ENCODE measurements at places on chromosomes 12 and 14.

GRCh38 chr12:131333621-131334440 lies 377.1 kb upstream of the SFSWAP start:
- no peak for DNase-seq

DNA sequence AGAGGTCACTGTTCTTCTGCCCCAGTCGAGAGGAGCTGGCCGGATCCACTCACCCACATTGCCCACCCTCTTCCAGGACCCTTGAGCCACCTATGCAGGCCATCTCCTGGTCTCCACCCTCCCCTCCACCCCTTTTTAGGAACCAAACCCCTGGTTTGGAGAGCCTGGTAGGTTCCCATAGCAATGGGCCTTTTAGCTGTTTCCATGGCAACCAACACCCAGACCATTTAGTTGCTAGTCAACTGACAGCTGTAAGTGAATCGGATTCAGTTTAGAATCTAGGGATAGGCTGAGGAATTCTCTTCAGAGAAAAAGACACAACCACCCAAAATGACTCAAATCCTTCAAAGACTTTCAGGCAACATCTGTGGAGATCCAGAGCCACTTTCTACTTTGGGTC lies 16.5 kb downstream of the NPC2 start:
- DNase-seq, result no peak

DNA sequence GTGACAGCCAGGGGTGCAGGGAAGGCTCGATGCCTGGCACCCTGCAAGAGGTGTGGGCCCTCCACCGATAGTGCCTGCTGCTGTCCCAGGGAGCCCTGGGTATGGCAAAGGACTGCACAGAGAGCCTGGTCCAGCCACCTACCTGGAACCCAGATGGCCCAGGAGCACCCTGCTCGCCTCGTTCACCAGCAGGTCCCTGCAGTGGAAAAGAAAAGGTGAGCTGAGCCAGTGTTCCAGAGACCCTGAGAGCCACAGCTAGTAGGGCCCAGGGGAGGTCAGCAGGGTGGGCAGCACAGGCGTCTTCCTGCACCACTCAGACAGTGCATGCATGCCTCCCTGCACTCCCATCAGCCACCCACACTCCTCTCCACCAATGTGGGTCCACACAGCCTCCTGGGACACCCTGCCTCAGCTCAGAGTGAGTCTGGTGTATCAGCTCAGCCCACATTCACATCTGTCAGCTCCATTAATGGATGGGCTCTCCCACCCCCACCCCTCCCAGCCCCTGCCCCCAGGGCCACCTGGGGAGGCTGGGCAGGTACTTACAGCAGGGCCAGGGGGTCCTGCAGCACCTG lies 20.2 kb downstream of the TMEM106C start:
- DNase-seq, result no peak

GRCh38 chr12:115201966-115202365 lies 518.0 kb upstream of the TBX3 start:
- DNase-seq, result no peak

- DNase-seq, result no peak
Measured at GRCh38 chr12:47769234-47770085, 3.6 kb upstream of the SLC48A1 start.

GRCh38 chr14:94024549-94024948 lies 1.6 kb upstream of the OTUB2 start:
- DNase-seq, result no peak

GRCh38 chr12:104784592-104784991 lies 173.5 kb downstream of the SLC41A2 start:
- no peak for DNase-seq

- DNase-seq, result no peak
Measured at GRCh38 chr12:66776974-66777373, 98.1 kb upstream of the GRIP1 start.

DNA sequence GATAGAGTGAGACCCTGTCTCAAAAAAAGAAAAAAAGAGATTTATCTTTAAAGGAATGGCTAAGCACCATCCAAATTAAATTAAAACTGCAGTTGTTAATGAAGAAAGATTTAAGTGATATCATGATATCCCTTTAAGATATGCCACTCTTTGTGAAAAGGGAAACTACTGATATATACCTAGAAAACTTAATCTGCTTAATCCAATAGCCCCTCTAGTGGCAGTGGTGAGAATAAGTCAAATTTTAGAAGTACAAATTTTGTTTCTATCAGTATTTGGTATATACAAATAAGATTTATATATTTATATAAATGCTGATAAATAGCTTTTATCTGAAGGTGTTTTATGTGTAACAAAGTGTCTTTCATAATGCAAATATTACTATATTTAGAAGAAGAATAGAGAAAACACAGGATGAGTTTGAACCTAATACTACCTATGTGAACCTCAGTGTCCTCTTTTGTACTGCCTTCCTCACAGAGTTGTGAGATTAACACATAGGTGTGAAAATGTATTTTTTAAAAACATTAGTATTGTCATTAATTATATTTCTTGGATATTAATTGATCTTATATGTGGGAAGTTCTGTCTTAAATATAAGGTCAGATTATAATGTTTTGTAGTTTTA lies 51.4 kb upstream of the GARIN2 start:
- DNase-seq, result no peak

- DNase-seq, result no peak
Measured at GRCh38 chr12:106281804-106282203, 20.7 kb upstream of the TCP11L2 start.

DNA sequence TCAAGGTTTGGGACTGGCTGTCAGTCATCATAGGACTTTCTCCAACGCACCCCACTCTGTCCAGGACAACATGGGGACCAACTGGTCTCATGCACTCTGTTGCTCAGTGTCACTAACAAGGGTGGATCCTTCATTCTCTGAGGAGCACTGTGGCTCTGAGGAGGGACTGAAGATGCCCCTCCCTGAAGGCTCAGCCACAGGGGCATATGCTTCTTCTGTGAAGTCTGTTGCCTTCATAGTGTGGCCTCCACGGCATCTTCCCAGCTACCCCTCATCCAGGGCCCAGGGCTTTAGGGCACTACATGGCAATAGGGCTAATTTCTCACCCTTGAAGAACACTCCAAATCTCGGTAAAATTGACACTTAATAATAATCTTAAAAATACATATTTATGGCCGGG lies 14.3 kb upstream of the IFI27L2 start:
- DNase-seq, result no peak

Data from stimulated activated CD4-positive, alpha-beta T cell treated with anti-CD3 and anti-CD28 coated beads, Interleukin-2, amount 100 ng/mL, for 4 hours (primary cell).